ENCODE measurements at places on chromosomes 6 and 20. TPM values are rescaled to one million over a fixed set of nuclear protein-coding genes. Genes with fewer than 3 reads are reported as not detected.

DNA sequence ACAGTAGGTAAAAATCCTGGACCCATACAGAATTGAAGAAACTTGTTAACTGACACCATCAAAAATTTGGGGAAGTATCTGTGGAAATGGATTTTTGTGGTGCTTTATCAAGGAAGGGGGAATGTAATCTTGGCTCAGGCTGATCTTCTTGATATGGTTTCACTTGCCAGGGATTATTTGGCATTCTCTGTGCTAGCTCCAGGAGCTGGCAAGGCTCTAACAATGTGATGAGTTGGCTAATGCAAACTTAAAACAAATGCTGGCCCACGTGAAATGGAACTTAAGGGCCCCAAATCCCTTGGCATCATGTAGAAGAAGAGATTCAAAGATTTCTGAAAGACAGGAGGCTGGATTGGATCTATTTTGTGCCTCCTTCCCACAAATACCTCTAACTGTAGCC, 13.1 kb downstream of the KCNS1 start:
- peak; percentile 36 for DNase-seq

GRCh38 chr6:168212362-168212761, 107.2 kb downstream of the DACT2 start:
- DNase-seq: no peak

DNA sequence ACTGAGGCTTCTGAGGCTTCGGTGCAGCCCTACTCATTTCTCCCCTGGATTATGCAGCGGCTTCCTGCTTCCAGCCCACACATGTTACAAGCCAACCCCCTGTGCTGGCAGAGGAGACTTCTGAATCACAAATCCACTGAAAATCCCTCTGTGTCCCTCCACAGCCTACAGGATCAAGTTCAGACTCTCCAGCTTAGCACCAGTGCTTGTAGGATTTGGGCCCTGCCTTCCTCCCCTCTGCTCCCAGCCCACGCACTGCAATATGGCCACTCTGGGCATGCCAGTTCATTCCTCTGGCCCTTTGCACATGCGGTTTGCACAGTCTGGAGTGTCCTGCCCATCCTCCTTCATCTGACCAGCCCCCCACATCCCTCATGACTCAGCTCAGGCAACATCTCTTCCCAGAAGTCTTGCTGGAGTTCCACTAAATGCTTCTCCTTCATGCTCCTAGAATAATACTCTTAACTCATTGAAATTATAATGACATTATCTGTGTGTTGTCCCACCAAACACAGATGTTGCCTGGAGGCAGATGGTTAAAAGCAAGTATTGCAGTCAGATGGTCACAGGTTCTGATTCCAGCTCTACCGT, 15.9 kb upstream of the MDGA1 start:
- peak; percentile 22 for DNase-seq

The PPP1R3G gene
- total RNA-seq: 0.07 TPM

The MCCD1 gene
- total RNA-seq: not detected

- DNase-seq: no peak
Observed at GRCh38 chr6:3294921-3295871, 36.4 kb downstream of the PSMG4 start.
